ENCODE measurements at places on chromosomes 11 and 22. TPM values are rescaled to one million over a fixed set of nuclear protein-coding genes. Genes with fewer than 3 reads are reported as not detected.

SLC7A4 gene
- 0.28 TPM for total RNA-seq

DNA sequence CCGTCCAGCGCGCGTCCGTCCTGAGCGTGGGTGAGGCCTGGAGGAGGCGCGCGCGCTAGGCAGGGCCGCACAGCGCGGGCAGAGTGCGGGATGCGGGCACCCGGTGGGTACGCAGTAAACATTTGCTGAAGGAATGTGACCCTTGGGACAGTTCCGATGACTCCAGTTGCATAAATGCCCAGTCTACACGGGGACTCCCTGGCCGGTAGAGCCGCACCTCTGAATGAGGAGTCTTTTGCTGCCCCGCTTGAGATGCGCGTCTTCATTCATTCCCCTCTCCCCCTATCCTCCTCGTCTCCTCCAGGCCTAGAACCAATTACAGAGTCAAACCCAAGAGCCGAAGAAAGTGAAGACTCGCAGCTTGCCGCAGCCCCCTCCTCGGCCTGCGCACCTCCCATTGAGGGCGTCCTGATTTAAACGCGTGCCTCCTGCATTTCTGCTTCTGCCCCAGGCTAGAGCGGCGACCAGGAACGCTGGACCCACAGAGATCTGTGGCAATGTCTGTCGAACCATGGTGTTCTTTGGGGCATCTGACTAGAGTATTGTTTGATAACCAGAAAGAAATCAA lies 729 bp upstream of the CHKB start:
- peak; percentile 60 for DNase-seq

C11orf91 gene
- total RNA-seq: not detected

- no peak for DNase-seq
Observed at GRCh38 chr11:108486828-108487227, 11.4 kb downstream of the POGLUT3 start.

- DNase-seq: no peak
Observed at GRCh38 chr11:6771926-6772893, at the start of gene OR2AG2. TSS of gene OR2AG2 (minus strand) at chr11:6771976. CDS start at chr11:6768957, 3,019 bp downstream.

RAPSN gene
- total RNA-seq: 0.33 TPM

- DNase-seq: no peak
Observed at GRCh38 chr22:23268877-23269276, 88.6 kb downstream of the BCR start.

GRCh38 chr22:38631724-38632123 lies 24.5 kb downstream of the FAM227A start:
- no peak for DNase-seq

GRCh38 chr11:129639300-129639699 lies 176.3 kb upstream of the TMEM45B start:
- DNase-seq: no peak

DNA sequence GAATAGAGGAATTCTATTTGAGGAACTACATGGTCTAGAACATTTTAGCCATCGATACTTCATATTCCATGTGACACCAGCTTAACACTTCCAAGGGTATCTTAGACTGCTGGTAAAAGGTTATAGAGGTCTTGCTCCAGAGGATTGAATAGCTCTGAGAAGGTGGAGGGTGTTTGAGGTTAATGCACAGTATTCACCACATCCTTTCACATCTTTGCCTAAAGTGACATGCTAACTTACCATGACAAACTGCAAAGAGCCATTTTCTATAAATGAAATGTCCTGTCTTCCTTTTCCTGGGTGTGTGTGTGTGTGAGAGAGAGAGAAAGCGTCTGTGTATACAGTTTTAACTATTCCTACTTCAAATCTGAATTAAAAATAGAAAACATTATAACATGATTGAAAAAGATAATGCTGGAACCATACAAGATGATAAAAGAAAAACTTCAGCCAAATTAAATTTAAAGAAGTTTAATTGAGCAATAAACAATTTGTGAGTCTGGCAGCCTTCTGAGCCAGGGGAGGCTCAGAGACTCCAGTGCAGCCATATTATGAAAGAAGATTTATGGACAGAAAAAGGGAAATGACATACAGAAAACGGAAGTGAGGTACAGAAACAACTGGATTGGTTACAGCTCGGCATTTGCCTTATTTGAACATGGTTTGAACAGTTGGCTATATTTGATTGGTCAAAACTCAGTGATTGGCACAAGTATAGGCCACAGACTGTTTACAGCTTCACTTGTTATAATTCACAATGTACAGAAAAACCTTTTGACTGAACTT lies 320.9 kb upstream of the CCDC179 start:
- DNase-seq: no peak

GRCh38 chr11:10426475-10426874 lies 28.6 kb upstream of the AMPD3 start:
- no peak for DNase-seq

All from chondrocyte (in vitro differentiated cells).